Panc1 (cell line): ENCODE measurements at places on chromosomes 4 and X.

DNA sequence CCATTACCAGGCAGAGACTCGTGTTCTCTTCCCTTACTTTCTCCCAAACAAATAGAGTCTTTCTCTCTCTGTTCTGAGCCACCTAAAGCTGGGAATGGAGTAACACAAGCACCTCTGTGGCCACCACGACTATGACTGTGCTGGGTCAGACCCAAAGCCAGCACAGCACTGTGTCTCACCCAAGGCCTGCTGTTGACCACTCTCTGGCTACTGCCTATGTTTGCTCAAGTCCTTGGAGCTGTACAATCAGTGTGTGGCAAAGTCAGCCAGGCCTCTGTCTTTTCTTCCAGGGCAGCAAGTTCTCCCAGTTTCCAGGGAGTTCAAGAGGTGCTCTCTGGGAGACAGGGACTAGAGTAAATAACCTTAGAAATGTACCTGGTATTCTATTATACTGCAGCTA lies 239.4 kb downstream of the FAM47A start:
- DNase-seq, result no peak

DNA sequence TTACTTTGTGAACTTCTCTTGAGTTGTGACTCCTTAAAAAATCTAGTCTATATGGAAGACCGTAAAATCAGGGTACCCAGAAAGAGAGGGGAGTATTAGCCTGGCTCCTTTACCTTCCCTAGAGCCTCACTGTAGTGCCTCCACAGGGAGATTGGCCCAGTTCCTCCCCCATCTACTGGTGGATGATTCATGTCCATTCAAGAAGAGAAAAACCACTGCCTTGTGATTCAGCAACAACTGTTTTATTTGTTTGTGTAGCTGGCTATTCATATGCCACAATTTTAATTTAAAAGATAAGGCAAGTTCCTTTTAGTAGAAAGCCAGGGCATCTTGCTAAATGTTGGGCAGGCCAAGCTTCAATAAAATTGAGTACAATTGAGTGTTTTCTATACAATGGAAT lies 221.8 kb upstream of the KCNIP4 start:
- no peak for DNase-seq

- no peak for DNase-seq
Measured at GRCh38 chr4:140944572-140944971, 188.4 kb upstream of the TBC1D9 start.

DNA sequence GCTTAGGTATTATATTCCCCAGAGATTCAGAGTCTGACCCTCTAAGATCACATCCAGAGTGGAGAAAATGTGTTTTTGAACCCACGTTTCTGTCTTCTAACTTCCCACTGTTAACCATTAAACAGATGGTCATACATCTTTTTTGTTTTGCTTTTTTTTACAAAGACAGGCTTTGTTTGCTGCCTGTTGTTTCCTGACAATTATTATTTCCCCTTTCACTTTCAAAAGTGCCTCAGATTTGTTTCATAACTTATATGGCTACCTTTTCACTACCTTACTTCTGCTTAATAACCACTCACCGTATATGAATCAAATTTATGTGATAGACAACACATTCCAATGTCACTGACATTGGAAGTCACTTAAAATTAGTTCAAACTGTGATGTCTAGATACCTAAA lies 142.2 kb downstream of the HS3ST1 start:
- no peak for DNase-seq

GRCh38 chr4:153676486-153676885 lies 7.6 kb upstream of the TLR2 start:
- no peak for DNase-seq

- no peak for DNase-seq
Measured at GRCh38 chr4:14458463-14458862, 543.8 kb upstream of the CPEB2 start.

GRCh38 chr4:113331811-113332210 lies 282.4 kb downstream of the ANK2 start:
- no peak for DNase-seq

DNA sequence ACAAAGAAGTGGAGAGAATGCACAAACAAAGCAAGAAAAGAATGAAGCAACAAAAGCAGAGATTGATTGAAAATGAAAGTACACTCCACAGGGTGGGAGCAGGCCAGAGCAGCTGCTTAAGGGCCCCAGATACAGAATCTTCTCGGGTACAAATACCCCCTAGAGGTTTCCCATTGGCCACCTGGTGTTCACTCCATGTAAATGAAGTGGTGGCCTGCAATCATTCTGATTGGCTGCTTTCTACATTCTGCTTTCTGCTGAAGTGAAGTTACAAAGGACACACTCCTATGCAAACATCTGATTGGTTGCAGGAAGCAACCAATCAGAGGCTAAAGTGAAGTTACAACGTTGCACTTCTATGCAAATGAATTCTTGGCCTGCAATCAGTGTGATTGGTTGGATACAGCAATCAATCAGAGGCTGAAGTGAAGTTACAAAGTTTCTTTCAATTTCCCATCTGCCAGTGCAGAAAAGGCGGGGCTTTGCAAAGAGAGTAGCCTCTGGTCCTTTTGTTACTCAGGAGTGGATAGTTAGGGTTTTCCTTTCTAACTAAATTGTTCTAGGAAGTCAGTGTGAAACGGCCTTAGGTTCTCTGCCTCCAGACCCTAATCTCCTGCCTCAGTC lies 19.0 kb upstream of the GPC4 start:
- DNase-seq, result no peak

DNA sequence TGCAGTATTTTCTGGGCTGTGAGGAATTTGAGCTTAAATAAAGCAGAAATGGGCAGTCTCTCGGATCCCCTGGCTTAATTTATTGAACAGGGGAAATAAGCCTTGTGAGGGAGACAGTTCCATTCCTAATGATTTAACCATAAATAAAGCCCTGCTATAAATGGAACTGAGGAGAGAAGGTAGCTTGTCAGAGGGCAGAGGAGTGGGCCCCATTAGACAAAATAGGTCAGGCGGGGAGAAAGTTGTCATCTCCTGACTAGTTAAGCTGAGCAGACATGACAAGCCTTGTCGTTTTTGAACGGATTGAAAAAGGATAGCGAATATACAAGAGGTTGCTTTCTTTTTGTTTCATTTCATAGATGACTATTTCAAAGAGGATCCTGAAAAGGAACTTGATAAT lies 39.3 kb downstream of the SMPX start:
- no peak for DNase-seq

DNA sequence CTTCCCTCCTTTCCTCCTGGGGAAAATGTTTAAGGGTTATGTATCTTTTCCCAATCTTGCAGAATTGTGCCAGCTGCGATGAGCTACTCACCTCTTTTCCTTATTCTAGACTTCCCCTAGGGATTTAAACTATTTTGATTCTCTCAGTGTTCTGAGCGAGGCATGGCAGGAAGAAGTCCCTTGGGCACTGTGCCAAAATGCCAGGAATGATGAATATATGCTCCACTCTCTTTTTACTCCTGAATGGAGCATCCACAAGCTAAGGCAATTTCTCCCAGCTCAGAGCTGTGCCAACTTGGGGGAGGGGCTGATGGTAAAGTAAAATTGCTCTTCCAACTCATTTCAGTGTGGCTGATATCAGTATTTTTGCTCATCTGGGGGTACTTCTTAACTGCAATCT lies 4.0 kb upstream of the C4orf17 start:
- DNase-seq, result no peak

- no peak for DNase-seq
Measured at GRCh38 chr4:133424605-133425004, 275.5 kb downstream of the PCDH10 start.

DNA sequence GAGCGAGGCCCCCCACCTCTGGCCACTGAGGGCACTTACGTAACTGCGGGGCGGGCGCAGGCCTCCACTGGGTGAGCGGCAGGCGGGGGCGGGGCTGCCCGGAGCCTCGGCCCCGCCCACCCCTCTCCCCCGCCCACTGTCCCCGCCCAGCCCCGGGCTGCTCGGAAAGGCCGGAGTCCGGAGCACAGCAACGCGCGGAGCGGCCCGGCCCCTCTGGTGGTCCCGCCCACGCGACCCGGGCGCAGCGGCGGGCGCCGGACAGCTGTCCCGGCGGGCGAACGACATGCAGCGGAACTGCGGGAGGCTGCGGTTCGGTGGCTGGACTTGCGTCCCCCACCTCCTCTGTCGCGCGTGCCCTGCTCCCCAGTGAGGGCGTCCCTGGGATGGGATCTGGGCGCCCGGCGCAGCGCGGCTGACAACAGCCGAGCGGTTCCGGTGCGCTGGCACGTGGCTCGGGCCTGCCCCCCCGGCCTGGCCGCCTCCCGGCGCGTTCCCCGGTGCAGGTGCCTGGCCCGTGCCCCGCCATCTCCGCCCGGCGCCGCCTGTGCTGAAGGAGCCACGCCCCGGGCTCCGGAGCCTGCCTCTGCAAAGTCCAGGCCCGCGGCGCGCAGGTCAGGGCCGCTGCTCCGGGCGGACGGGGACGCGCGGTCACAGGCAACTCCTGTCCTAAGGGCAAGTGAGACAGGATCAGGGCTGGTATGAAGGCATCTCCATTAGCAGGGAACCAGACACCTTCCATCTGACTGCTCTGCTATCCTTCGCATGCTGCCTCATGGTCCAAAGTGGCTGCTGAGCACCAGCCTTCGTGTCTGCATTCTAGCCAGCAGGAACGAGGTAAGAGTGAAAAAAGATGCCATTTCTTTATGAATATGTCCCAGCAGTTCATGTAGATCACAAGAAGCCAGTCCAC lies 21.8 kb upstream of the JAKMIP1 start:
- DNase-seq, result no peak

DNA sequence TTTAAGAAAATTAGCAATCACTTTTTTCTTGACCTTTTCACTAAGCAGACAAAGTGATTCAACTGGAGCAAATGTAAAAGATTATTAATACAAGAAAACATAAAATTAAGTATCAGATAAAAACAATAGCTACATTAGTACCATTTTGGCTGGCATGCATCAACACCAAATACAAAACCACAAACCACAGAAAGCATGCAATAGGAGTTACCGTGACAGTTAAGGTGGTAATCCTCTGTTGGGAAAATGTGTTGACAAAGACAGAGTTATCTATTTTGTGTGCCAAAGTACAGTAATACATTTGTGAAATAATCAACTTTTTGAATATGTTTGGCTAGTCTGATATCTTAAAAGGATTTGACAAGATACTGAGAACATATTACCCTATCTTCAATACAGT lies 89.8 kb upstream of the ETNPPL start:
- DNase-seq, result no peak

DNA sequence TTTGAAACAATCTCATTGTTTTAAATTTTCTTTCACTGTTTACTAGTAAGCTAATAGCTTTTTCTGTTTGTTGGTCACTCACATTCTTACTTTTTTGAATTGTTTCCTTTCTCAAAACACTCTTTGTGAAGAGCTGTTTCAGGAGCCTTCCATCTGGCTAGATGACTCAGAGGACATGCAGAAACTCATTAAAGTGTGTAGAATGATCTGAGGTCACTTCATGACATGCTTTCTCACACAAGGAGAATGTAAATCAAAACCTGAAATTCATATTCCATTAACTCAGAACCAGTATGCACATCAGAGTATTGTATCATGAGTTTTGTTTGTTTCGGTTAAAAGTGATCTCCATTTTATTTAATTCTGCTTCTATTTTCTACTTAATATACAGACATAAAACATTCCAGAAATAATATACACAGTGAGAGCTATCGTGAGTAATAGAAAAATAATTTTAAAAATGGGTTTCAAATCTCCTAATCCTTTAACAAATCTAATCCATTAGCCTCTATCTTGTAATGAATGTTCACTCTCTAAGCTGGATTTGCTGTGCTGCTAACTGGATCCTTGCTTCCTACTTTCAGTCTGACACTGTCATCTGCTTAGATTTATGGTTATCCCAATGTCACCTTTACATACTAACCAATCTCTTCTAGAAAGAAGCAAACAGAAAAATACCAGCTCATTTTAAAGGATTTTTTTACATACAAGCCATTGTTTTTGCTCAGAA lies 449.6 kb downstream of the FSTL5 start:
- DNase-seq, result no peak

DNA sequence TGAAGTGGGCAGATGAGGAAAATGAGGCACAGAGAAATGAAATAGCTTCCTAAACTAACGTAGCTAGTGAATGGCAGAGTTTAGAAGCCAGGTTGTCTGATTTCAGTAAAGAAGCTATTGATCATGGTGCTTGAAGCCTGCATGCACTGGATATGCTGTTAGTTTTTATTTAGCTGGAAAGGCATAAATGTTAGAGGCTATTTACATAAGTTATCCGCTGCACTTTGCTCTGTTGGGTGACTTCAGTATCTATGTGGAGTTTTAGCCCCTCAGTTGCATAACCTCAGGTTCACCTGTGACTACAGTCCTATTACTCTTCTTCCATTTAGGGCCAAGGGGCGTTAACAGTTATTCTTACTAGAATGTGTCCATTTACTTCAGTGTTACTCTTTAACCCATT lies 522.4 kb upstream of the RPS6KA3 start:
- no peak for DNase-seq

- no peak for DNase-seq
Measured at GRCh38 chr4:67366311-67366861, 178.9 kb downstream of the CENPC start.

- DNase-seq, result no peak
Measured at GRCh38 chrX:10043386-10043785, 76.2 kb downstream of the CLDN34 start.

DNA sequence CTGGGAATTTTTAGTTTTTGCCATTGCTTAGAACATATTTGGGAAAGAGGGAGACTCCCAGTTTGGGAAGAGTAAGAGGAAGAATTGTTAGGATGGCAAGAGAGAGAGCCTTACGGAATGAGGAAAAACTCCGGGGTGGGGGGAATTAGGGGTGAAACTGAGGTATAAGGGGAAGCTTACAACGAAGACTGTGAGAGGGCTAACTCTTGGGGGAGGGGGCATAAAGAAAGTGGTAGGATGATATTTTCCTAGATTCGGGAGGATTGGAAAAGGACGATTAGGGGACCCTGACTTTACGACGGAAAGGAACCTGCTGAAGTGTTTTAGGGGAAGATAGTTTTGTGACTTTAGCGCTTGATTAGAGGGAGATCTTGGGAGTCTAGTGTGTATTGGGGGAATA lies 86.2 kb upstream of the HPRT1 start:
- no peak for DNase-seq

- DNase-seq, result no peak
Measured at GRCh38 chr4:184756399-184756798, 22.5 kb upstream of the CENPU start.

- no peak for DNase-seq
Measured at GRCh38 chr4:2822461-2823300, 21.0 kb upstream of the ADD1 start.

- no peak for DNase-seq
Measured at GRCh38 chr4:8703857-8704495, 111.4 kb downstream of the CPZ start.

DNA sequence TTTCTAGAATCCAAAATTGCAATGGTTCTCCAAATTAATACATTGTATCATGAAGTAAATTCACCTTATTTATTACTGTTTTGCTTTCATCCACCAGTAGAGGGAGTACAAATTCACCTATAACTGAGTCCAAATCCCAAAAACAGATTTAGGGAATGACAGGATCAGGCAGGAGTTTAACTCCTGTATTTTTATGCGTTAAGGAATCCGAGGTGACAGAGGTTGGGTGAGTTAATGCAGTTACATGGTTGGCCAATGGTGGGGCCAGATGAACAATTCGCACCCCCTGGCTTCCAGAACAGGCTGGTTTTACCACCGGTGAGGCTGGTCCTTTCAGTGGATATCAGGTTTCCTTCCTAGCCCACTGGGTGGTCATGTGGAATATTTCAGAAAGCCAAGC lies 82.4 kb downstream of the MTNR1A start:
- DNase-seq, result no peak
